Activated CD4-positive, alpha-beta memory T cell treated with anti-CD3 and anti-CD28 coated beads, Interleukin-2, amount 10 ng/mL, durations not matched to agents 7 days and 5 days (primary cell): ENCODE measurements at places on chromosomes 16 and 17. TPM values are rescaled to one million over a fixed set of nuclear protein-coding genes. Genes with fewer than 3 reads are reported as not detected.

GRCh38 chr17:36807496-36808179, 129.6 kb upstream of the LHX1 start:
- no peak for DNase-seq

PPY gene
- total RNA-seq = not detected

DNA sequence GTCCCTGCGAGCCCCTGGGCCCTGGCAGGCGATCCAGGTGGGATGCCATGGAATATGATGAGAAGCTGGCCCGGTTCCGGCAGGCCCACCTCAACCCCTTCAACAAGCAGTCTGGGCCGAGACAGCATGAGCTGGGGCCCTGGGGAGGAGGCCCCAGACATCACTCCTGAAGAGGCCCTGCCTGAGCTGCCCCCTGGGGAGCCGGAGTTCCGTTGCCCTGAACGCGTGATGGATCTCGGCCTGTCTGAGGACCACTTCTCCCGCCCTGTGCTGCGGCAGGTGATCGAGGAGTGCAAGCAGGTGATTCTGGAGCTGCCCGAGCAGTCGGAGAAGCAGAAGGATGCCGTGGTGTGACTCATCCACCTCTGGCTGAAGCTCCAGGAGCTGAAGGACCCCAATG, 33.1 kb downstream of the CDRT15L2 start:
- no peak for DNase-seq

PAQR4 gene
- 50.0 TPM for total RNA-seq

LIMD2 gene
- total RNA-seq = 394 TPM

GRCh38 chr17:40179923-40180659, 2.8 kb downstream of the RAPGEFL1 start:
- no peak for DNase-seq

DNA sequence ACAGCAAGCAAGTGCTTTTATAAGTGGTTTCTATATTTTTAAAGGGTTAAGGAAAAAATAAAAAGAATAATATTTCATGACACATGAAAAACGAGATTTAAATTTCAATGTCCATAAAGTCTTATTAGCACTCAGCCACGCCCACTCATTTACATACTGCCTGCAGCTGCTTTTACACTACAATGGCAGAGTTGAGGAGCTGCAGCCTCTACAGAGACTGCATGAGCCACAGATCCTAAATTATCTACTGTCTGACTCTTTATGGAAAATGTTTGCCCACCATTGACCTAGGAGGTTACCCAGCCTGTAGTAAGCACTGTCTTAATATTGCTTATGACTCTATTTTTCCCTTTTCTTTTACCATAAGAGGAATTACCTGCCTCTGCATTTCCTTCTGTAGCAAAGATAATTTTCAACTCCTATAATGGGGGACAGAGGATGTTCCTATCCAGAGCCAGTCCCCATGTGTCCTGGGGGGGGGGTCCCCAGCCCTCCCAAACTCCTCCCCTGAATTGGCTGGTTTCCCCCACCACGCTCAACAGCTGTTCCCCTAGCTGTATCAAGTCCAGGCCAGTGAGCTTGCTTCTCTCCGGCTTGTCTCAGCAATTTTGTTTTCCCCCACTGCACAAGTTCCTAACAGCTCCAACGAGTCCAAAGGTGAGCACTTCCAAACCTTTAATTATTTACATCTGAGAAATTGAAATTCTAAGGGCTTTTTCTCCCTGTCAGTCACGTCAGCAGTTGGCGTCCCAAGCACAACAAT, 139.4 kb upstream of the ERCC4 start:
- no peak for DNase-seq

ADAD2 gene
- total RNA-seq = not detected

DNA sequence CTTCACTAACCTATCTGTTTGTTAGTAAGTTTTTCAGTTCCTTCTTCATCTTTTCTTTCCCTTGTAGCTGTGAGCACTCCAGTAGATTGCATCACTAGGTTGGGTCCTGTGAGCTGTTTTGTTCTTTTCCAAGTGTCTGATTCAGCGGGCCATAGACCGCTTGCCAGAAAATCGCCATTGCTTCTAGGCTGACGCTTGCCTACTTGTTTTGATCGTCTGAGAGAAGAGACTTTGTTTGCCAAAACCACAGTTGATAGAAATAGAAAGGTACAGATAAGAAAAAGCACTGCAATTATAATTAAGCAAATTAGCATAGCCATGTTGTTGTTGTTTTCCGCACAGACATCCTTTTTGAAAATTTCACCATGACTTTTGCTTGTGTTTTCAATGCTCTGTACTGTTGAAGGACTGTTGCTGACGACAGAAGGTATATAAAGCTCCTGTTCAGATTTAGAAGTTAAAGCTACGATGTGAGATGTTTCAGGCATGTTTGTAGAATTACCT, 3.1 kb downstream of the EVI2A start:
- DNase-seq = peak; percentile 69

- no peak for DNase-seq
These were observed 288.6 kb upstream of the CCL2 start for GRCh38 chr17:33966410-33967059.

DNA sequence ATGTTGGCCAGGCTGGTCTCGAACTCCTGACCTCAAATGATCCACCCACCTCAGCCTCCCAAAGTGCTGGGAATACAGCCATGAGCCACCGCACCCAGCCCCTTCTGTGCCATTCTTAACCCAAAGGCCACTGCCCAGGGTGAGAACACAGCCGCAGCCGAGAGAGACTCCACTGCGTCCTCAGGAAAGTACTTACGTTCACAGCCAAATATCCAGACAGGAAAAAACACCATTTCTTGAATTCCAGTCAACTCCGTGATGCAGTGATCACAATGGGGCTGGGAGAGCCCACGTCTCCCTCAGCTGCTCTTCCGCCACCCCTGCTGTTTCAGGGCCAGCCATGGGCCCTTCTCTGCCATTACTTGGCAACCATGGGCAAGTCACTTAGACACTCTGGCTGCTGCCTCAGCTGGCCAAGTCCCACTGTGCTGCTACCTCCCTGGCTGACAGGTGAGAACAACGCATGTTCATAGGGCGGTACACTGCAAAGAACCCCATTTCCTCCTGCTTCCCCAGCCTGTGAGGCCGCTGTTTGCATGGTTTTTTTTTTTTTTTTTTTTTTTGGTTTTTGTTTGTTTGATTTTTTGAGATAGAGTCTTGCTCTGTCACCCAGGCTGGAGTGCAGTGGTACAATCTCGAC, 4.3 kb downstream of the CDIP1 start:
- no peak for DNase-seq

- no peak for DNase-seq
These were observed 174.2 kb downstream of the CYLD start for GRCh38 chr16:50916040-50916439.

TRIM16 gene
- total RNA-seq = 8.9 TPM

RNF157 gene
- total RNA-seq = 83.9 TPM

FBXO39 gene
- total RNA-seq = 1.7 TPM

GAST gene
- not detected for total RNA-seq

UBB gene
- 1,185 TPM for total RNA-seq

DHRS7C gene
- total RNA-seq = not detected

GRCh38 chr17:58107306-58107705, 24.1 kb downstream of the DYNLL2 start:
- DNase-seq = no peak

GRCh38 chr17:27282054-27282551, 11.8 kb upstream of the WSB1 start:
- DNase-seq = no peak

GRCh38 chr17:55053855-55054254, 85.3 kb downstream of the STXBP4 start:
- no peak for DNase-seq

GRCh38 chr16:535446-536405, 8.2 kb downstream of the CAPN15 start:
- DNase-seq = peak; percentile 52

CTRB2 gene
- total RNA-seq = not detected

- DNase-seq = no peak
These were observed 8.3 kb upstream of the RASD1 start for GRCh38 chr17:17504341-17505140.

TBL3 gene
- 28.7 TPM for total RNA-seq

NEUROD2 gene
- not detected for total RNA-seq

DNA sequence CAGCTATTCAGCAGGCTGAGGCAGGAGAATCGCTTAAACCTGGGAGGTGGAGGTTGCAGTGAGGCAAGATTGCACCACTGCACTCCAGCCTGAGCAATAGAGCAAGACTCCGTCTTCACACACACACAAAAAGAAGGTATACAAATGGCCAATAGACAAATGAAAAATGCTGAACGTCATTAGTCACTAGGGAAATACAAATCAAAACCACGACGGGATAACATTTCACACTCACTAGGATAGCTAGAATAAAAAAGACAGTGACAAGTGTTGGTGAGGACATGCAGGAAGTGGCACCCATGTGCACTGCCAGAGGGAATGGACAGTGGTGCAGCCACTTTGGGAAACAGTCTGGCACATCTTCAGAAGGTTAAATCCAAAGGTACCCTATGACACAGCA, 172.9 kb downstream of the FTO start:
- DNase-seq = no peak

GRCh38 chr16:78290872-78291591, 191.6 kb downstream of the WWOX start:
- no peak for DNase-seq

DNA sequence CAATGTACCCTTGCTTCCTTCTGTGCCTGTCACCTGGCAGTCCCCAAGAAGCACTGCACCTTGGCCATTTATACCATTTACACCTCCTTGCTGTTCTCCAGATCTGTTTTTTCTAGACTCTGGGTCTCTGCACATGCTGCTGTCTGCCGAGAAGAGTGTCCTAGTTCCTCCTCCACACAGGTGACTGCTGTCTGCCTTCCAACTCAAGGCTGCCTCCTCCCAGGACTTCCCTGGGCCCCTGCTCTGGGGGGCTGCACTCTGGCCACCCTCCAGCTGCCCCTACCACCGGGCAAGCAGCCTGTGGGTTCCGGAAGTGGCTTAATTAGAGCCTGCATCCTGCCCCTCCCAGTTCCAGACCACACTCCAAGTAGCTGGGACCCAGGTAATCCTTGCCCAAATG, 5.7 kb upstream of the LIMD2 start:
- no peak for DNase-seq

- no peak for DNase-seq
These were observed 43.6 kb downstream of the RPA1 start for GRCh38 chr17:1873418-1873817.

DNA sequence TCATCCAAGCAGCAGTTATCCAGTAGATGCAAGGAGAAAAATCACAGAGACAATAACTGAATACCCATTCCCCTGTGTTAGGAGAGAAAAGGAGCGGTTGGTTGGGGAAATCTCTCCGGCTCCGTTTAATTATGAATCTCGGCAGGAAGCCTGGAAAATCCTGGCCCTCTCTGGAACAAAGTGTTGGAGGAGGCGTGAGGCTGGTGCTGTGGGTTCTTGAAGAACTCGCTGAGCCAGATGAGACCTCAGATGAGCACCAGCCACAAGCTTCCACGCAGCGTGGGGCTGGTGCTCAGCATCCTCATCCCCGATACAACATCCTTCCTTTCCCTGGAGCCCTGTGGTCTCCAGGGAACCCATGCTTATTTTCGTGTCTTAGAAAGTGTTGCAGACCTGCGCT, 39.7 kb downstream of the CACNG4 start:
- DNase-seq = no peak

DNA sequence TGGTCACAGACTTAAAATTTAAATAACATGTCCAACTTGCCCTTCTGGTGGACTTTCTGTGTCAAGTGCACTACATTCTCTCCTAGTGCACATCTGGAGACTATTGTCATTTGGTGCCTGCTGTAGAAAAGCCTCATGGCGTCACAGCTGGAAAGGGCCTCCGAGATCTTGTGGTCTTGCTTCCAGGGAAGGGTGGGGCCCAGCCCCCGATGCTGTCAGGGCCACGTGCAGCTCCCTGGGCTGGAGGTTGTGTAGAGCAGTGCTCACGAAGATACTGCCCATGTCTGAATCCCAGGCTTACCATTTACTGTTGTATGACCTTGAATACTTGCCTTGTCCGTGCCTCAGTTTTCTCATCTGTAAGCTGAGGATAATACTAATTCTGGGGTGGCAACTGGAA, 6.8 kb upstream of the MPRIP start:
- DNase-seq = no peak

DNA sequence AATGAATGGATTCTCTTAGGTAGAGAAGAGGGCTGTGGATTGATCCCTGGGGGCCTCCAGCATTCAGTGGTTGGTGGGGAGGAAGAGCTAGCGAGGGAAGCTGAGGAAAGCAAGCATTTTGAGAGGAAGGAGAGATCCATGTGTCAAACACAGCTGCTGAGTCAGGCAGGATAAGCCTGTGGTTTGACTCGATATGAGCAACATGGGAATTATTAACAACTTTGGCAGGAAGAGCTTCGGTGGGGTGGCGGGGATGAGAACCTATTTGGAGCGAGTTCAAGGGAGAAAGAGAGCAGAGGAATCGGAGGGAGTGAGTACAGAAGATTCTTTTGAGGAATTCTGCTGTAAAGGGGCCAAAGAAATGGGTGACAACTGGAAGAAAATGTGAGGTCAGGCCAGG, 59.5 kb upstream of the CDC42EP4 start:
- no peak for DNase-seq

DNA sequence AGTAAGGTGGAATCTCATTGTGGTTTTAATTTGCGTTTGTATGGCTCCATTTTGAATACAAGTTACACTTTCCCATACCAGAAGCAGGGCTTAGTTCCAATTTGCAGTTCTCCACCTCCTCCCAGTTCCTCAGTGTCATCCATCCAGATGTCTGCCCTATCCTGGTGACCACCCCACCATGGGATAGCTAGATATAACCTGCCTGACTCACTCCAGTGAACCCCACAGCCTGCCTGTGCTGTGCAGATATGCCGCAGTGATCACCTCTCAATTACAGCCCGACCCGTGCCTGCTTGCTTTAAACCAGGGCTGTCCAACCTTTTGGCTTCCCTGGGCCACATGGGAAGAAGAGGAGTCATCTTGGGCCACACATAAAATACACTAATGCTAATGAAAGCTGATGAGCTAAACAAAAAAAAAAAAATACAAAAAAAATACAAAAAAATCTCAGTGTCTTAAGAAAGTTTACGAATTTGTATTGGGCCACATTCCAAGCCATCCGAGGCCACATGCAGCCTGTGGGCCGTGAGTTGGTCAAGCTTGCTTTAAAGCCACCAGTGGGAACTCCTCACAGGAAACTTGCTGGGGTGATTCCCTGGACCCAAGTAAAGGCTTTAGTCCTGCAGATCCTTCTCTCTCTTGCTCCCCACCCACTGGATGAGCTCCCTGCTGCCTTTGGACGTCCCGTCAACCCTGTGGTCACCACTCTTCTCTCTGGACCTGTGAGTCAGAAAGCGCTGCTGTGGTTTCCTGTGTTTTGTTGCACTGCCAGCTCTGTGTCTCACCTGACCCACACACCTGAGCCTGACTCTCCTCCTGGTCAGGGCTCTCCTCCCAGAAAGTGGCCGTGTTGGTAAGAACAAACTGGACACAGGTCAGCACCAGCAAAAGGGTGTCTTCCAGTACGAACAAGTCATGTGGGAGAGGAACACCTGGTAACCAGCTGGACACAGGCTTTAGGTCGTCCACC, 83.0 kb downstream of the EMP2 start:
- DNase-seq = peak; percentile 41

DNA sequence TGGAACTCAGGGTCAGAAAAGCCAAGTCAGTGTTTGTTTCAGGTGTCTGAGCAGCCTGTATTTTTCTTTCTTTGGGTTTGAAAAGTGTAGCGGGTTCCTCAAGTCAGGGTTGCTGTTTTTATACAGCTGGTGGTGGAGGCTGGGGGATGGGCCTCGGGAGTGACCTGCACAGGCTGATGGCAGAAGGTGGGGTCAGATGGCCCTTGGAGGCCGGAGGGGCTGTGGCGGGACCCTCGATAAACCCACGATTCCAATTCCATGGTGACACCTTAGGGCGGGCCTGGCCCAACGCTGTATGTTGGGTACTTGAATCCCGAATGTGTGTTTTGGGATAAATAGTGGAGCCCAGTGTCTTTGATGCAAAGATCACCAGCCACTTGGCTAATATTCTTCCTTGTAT, 28.7 kb downstream of the COX4I1 start:
- DNase-seq = no peak

- DNase-seq = no peak
These were observed 155.0 kb upstream of the CACNG5 start for GRCh38 chr17:66679631-66680517.
